Stimulated activated CD4-positive, alpha-beta T cell treated with anti-CD3 and anti-CD28 coated beads, TNF-alpha, amount 100 ng/mL, for 4 hours (primary cell): ENCODE measurements at places on chromosomes 1 and 21.

GRCh38 chr1:190084552-190084951, 393.1 kb downstream of the BRINP3 start:
- DNase-seq: no peak

- no peak for DNase-seq
These were observed 28.6 kb upstream of the PIGC start for GRCh38 chr1:172472495-172472894.

DNA sequence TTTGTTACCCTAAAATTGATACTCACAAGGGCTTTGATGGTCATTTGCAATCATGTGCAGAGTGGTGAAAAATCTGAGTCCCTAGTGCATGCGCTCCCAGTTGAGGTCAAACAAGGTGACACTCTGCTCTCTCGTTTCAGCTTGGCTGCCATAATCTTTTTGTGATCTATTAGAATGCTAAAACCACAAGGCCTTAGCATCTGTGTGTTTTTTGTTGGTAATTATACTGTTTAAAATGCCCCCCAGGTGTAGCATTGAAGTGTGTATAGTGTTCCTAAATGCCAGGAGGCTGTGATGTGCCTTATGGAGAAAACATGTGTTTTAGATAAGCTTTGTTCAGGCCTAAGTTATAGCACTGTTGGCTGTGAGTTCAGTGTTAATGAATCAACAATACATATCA, 89.3 kb downstream of the PLD5 start:
- no peak for DNase-seq

DNA sequence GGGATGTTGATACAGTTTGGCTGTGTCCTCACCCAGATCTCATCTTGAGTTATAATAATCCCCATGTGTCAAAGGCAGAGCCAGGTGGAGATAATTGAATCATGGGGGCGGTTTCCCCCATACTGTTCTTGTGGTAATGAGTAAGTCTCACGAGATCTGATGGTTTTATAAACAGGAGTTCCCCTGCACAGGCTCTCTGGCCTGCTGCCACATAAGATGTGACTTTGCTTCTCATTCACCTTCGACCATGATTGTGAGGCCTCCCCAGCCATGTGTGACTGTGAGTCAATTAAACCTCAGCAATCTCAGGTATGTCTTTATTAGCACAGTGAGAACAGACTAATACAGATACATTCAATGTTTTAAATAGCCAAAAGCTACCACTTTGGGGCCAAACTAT, 41.1 kb downstream of the SLC35F3 start:
- DNase-seq: no peak

DNA sequence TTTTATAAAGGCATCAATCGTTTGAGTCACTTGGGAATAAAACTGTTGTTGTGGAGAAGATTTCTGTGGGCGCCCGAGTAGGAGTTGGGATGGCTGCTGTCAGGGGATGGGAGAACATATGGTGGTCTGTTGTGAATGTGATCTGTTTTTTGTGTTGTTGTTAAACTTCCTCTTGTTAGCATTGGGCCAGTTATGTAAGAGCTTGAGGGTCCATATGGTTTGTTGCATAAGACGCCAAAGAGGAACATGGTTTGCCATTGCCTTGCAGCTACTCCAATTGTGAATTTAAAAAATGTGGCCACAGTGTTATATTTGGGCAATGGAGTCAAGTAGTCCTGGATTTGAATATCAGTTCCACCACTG, 136.1 kb upstream of the JUN start:
- no peak for DNase-seq

GRCh38 chr1:207017615-207018559, 14.7 kb downstream of the C1orf116 start:
- no peak for DNase-seq
